Sciatic nerve (tissue), 2 donors: ENCODE measurements at places on chromosomes 3 and 15.

- no peak for DNase-seq
Measured at GRCh38 chr3:100536093-100536492, 43.7 kb downstream of the TMEM45A start.

DNA sequence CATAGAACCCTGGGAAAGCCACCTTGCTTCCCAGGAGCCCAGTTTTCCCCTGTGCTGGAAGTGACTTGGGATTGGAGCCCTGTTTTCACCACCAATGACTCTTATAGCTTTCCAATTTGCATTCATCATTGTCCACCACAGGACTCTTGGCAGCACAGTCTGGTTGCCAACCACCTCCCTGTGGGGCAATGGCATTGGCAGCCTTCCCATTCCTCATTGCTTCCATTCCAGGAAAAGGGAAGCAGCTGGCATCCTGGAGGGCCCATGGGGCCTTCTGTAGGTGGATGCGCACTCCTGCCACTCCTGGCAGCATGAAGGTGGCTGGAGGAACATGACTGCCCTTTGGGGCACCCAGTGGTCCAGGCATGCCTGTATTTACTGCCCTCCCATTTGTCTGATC is 57.7 kb downstream of the FEM1B start:
- DNase-seq, result no peak

- DNase-seq, result no peak
Measured at GRCh38 chr3:183081459-183082183, 17.7 kb downstream of the MCCC1 start.

GRCh38 chr3:12906916-12907290 is 65.5 kb upstream of the RPL32 start:
- no peak for DNase-seq

- peak; percentile 54 for DNase-seq
Measured at GRCh38 chr3:13141991-13142412, 68.8 kb upstream of the IQSEC1 start.

- no peak for DNase-seq
Measured at GRCh38 chr15:64521201-64521600, 60.8 kb downstream of the ZNF609 start.

DNA sequence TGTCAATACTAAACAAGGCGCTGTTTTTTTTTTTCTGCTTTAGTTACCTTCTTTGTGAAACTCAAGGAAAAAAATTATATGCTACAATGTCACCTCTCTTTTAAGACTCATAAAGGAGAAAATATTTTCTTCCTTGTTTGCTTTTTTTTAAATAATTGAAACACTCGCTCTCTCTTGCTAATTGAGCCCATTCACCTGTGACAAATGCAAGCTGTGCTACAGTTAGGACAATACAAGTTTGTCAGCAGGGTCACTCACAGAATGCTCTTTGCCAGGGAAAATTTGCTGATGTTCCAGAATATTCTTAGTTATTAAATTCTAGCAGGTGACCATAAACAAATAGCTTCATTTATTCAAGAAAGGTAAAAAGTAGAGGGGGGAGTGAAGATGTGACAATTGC is 375.9 kb upstream of the DPPA4 start:
- DNase-seq, result no peak

GRCh38 chr3:24679429-24679828 is 184.8 kb upstream of the THRB start:
- DNase-seq, result no peak

- no peak for DNase-seq
Measured at GRCh38 chr3:150249779-150250470, 158.2 kb upstream of the TSC22D2 start.

GRCh38 chr3:144915202-144915601 is 943.6 kb downstream of the DIPK2A start:
- no peak for DNase-seq

DNA sequence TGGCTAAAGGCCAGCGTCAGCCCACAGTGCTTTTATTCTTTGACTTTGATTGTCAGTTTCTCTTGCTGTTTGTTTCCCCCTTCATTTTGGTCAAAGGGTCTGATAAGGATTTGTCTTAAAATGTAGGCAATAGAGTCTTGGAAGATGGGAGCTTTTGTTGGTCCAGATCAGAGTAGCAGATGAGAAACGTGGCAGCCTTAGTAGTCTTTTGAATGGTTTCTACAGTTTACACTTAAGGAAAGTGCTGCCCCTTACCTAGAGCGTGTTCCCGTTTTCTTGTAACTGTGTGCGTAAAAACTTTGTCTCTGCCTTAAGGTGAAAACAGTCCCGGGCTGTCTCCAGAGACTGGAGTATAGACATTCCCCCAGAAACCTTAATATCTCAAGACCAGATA is 630 bp downstream of the LXN start:
- DNase-seq, result no peak

GRCh38 chr3:28122227-28122626 is 119.2 kb upstream of the CMC1 start:
- no peak for DNase-seq

- no peak for DNase-seq
Measured at GRCh38 chr3:61008153-61008997, 242.9 kb downstream of the FHIT start.

DNA sequence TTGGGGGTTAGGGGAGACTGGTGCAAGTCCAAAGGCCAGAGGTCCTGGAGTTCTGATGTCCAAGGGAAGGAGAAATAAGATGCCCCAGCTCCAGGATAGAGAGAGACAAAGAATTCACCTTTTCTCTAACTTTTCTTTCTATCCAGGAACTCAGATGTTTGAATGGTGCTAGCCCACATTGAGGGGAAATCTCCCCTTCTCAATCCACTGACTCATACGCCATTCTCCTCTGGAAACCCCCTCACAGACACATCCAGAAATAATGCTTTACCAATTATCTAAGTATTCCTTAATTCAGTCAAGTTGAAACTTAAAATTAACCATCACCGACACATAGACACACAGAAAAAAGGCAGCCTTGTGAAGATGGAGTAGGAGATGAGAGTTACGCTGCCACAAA is 1085.2 kb downstream of the NSUN3 start:
- DNase-seq, result no peak

DNA sequence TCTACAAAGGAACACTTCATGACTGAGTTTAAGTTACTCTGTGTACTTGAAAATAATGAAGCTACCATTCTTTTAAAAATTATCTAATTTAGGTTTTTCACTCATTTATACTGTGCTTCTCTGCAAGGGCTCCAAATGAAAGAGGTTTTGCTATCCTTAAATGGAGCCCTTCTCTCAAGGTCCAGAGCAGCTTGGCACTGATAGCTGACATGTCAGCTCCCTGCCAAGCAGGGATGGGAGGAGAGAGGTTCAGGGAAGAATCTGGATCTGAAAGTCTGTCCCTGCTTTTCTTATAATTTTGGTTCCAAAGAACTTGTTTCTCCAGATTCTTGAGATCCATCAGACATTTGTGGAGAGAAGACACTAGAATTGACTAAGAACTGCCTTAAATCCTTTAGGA is 39.1 kb downstream of the MRPS11 start:
- DNase-seq, result no peak
